ENCODE measurements at places on chromosomes 3 and 15.

DNA sequence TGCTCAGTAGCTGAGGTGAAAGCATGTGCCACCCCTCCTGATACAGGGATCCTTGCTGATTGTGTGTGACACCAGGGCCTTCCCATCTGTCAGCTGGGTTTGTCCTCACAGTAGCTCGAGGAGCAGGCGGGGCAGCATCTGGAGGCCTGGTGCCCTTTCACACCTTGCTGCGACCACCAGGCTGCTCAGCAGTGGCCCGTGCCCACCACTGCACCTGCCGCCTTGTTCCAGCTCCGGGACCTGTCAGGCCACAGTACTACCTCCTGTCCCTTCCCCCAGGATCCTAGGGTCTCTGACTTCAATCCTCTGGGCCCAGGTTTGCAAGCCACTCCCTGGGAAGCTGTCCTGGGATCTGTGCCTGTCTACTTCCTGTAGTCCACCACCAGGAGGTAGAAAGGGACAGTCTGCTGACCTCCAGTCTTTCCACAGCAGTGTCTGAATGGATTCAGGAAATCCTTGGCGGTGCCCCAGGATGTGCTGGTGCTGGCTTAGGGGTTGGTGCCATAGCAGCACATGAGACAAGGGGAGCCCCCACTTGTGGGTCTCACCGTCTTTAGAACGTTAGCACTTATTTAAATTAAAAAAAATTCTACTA is 27.5 kb downstream of the APBA2 start:
- DNase-seq: no peak

DNA sequence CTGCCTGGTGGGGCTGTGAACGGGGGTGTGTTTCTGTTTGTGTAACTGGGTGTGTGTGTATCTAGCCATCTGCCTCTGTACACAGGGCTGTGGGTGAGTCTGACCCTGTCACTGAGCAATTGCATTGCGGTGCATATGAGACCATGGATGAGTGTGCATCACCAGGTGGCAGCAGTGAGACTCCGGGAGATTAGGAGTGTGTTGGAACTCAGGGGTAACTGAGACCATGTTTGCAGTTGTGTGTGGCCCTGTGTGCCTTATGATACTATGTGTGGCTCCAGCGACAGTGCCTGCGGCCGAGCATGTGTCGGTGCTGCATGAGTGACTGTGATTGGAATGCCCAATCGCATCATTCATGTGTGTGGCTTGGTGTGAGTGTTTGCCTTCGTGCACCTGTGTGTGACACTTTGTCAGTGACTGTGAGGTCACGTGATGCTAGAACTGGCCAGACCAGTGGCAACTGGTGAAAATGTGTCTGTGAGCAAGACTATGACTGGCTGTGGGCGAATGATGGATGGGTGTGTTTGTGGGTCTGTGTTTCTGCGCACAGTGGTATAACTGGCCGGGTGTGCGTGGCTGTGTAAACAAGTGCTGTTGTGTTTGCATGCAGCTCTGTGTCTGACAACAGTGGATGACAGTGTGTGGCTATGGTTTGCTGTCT is 14.0 kb downstream of the VILL start:
- peak; percentile 84 for DNase-seq

DNA sequence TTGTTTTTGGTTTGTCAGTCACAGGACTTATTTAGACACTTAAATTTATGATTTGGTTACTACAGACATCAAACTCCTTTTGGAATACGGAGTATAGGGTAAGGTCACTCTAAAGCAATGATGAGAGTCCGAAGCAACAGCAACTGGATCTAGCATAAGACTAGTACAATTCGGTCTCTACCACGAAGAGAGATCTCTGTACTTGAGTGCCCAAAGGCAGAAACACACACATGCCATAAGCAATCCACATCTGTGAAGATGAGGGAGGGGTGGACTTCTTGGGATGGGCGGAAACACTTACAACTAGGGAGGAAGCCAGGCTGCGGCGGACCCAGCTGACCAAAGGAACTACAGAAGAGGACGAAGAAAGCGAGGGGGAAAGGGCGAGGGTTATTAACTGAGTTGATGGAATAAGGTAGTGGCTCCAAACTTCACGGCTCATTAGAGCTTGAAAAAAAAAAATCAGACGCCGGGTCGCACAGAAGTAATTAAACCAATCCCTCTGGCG is 595 bp downstream of the DPH6 start:
- DNase-seq: peak; percentile 54

DNA sequence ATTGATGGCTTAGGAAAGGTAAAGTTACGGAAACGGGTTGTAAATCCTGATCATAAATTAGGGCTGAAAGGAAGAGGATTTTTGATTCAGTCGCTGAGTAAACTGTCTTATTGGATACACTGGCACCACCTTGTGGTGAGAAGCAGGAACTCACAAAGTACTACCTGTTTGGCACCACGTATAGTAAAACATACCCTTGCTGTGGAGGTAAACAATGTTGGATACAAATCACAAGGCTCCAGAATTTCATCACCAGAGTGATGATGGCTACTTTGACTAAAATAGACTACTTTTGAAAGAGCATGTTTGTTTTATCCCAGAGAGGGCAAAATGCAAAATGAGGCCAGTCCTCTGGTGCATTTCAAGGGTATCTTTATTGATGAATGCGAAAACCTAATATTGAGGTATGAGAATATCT is 216.9 kb downstream of the IGSF11 start:
- DNase-seq: peak; percentile 71

DNA sequence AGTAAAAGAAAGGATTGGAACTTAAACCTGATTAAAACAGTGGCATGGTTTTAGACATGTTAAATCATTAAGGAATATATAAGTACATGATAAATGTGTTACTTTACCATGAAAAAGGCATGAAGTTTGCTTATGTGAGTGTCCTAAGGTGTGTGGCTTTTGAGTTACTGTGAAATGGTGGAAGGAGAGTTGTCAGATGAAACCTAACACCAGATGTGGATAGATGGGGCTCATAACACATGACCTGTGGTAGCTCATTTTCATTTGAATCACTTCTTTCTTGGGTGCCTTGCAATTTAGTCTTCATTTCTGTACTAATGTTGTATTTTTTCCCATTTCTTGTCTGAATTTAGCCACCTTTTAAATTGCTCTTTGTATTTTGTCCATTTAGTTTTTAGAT is 13.0 kb downstream of the MEF2A start:
- no peak for DNase-seq

DNA sequence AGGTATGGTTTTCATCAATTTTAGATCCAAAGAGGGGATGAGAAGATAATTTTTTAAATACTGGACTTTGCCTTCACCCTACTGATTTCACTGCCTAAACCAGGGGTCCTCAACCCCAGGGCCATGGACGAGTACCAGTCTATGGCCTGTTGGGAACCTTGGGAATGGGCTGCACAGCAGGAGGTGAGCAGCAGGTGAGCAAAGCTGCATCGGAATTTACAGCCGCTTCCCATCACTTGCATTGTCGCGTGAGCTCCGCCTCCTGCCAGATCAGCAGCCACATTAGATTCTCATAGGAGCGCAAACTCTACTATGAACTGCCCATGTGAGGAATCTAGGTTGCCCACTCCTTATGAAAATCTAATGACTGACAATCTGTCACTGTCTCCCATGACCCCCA is 76.3 kb upstream of the TTBK2 start:
- DNase-seq: no peak

GRCh38 chr3:9251055-9251786 is 1.8 kb upstream of the SRGAP3 start:
- DNase-seq: no peak

GRCh38 chr3:183868796-183869195 is 15.9 kb downstream of the PARL start:
- no peak for DNase-seq

DNA sequence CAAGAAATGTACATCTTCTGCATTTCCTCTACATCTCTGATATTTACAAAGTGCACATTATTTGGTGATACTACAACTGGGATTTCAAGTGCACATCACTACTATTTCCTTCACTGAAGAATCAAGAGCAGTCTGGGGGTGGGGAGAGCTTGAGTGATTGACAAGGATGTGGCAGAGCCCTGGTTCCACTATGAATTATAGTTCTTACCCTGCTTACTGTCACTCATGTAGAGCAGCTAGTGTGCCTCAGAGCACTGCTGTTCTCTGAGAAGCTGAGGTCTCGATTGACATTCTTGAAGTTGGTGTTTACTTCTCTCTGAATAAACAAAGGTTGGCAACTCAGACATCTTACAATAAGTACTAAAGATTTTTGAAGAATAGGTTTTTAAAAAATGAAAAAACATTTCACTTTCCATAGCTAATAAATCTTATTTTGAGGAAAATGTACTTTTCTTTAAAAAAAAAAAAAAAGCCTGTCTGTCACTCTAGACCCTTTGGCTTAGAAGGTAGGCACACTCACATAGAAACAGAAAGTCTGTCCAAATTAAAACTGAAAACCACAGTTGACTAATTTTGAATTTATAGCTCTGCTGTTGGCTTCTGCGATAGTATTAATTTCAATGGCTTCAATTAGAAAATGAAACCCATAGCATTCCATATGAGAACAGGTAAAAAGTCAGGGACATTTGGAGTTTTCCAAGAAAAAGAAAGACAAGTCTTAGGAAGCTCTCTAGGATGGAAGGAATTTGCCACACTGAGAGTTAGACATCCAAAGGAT is 5.6 kb downstream of the GREM1 start:
- DNase-seq: no peak

Data from NAMALWA (cell line).